ENCODE measurements at places on chromosomes 2 and 18.
A peak's percentile ranks its signal among the peaks of the same experiment; 100 is the strongest.

DNA sequence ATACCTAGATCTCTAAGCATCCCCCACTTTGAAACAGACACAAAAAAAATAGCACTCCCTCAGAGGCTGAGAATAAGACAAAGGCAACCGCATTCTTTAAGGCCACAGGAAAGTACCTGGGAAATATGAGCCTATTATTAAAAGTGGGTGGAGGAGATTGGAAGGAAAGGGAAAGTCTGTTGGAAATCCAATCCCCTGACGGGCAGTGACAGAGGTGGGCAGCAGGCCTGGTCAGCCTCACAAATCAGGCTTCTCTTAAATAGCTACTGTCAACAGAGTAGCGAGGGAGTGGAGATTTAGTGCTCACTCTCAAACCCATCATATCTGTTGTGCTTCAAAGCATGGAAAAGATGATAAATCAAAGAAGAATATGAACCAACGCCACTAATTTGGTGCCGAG lies 324.4 kb downstream of the ALK start:
- DNase-seq, result no peak

DNA sequence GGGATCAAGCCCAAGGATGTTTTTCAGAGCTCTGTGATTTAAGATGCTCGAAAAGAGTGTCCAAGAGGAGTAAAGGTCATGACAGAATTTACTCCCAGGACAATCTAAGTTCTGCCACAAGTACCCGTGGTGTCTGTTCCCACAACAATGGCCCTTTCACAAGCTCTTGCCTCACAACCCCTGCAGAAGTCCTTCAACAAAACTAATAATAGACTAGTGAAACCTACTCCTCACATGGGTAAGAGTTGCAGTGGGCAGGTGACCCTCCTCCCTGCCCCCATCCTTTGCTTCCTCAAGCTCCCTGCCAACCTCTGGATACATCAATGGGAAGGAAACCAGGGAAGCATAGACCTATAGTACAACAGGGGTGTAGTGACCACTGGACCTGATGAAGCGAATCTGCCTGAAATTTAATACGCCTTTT lies 34.9 kb downstream of the PTCD3 start:
- DNase-seq, result no peak

DNA sequence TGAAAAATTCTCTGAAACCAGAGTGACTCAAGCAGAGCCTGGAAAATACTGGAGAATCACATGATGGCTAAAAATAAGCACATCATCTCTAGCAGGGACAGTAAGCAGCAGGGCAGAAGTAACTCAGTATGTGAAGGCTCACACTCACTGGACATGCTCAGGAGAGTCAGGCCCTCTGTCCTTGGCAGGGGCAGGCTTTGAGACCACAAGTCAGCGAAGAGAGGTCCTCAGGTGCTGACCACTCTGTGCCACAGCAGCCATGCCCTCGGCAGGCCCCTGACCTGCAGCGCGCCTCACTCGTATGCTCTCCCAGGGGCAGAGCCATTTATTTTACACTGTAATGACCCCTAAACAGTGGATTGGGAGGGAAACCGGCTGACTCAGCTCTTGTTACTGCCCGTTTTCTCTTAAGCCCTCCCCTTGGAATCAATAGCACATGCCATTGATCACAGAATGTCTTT lies 76.8 kb downstream of the MAPRE2 start:
- DNase-seq, result no peak

DNA sequence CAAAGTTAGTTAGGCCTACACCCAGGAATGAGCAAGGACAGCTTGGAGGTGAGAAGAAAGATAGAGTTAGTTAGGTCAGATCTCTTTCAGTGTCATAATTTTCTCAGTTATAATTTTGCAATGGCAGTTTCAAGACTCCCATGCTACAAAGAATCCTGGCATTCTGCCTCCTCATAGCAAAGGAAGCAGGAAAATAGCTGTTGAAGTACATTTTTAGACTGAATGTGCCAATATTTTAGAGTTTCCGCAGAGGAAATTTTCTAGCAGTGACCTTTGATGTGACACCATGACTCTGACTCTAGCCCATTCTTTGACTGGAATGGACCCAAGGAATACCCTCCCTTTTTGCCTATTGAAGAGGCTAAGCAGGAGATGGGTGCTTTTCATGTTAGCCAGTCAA lies 371.7 kb downstream of the PIK3C3 start:
- DNase-seq, result no peak

- DNase-seq, result no peak
Measured at GRCh38 chr2:6526093-6526824, 339.4 kb downstream of the CMPK2 start.

- DNase-seq, result no peak
Measured at GRCh38 chr2:215652388-215652787, 216.5 kb upstream of the FN1 start.

GRCh38 chr2:191177751-191178736 lies 27.2 kb upstream of the STAT4 start:
- no peak for DNase-seq

GRCh38 chr2:4937550-4937949 lies 754.6 kb upstream of the SOX11 start:
- DNase-seq, result no peak

DNA sequence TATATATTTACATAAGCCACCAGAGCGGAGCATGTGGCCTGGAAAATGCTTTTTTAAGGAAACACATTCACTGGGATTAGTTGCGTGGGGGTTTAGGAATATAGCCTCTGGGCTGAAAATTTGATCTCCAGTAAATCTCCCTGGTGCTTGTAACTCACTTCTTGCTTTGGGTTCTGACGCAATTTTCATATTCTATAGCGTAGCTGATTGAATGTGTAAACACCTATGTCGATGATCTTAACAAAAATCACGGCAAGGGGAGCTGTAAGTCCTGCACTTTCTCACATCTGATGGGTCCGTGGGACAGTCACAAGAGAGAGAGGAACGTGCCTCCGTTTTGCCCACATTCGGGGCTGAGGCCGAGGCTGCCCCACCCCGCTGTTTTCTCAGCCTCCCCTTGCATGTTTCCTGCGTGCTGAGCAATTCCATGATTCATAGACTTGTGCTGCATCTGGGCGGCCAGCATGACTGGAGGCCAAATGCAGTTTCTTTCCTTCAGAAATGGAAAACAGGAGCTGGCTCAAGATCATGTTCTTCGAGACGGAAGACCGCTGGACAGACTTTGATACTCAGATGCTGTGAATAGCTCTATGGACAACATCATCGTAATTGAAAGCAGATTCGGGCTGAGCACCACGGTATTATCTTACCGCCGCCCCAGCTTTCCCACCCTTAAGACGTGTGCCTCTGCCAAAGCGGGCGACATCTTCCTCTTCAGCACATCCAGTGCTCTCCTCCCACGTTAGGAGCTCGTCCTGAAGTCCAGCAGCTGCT lies 109.2 kb downstream of the TMEM18 start:
- DNase-seq, result peak; percentile 19

DNA sequence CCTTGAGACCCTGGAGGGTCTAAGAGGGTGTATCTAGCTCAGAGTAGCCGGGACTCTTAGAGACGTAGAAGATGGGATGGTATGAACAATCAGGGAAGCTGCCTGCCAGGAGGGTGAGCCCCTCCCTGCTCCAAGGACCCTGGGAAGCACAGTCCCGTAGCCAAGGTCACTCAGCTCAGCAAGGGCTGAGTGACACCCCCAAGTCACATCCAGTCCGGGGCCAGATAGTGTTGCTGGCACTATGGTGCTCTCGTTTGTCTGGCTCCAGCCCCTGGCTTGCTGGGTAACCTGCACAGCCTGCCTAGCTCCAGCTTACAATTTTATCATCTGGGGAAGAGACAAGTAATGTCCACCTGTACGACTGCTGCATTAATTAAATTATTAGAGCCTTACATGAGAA lies 22.3 kb downstream of the REEP1 start:
- DNase-seq, result no peak

- peak; percentile 2 for DNase-seq
Measured at GRCh38 chr18:59358414-59358711, 702 bp downstream of the LMAN1 start.

GRCh38 chr2:224173210-224173609 lies 134.1 kb upstream of the SERPINE2 start:
- no peak for DNase-seq

GRCh38 chr2:83633423-83633822 lies 825.7 kb downstream of the SUCLG1 start:
- DNase-seq, result no peak

DNA sequence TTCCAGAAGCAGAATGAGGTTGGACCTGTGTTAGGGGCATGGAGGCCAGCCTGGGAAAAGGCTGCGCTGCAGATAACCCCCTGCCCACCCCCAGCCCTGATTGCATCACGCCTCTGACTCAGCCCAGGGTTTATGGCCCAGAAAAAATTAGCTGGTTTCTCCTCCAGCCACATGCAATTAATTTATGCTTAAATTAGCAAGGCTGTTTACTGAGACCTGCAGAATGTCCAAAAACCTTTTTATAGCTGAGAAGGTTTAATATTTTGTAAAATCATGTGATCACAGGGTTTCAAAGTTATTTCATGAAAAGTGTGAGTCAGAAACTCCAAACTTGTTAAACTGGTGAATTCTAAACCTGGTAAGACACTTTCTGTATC lies 123.1 kb upstream of the HDAC4 start:
- no peak for DNase-seq

GRCh38 chr2:14903709-14904374 lies 271.3 kb downstream of the LRATD1 start:
- peak; percentile 62 for DNase-seq

DNA sequence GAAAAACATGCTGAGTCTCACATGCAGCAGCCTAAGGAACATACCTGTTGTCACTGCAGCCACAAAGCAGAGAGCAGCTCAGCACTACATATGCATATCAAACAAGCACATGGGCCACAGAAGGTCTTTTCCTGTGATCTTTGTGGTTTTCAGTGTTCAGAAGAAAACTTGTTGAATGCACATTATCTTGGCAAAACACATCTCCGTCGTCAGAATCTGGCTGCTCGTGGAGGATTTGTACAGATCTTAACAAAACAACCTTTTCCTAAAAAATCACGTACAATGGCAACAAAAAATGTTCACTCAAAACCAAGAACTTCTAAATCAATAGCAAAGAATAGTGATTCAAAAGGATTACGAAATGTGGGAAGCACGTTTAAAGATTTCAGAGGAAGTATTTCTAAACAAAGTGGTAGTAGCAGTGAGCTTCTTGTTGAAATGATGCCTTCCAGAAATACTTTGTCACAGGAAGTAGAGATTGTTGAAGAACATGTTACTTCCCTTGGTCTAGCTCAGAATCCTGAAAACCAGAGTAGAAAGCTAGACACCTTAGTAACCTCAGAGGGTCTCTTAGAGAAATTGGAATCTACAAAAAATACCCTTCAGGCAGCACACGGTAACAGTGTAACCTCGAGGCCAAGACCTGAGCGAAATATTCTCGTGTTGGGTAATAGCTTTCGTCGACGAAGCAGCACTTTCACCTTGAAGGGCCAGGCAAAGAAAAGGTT lies 34.1 kb downstream of the ZNF407 start:
- DNase-seq, result no peak

GRCh38 chr2:43041661-43042360 lies 184.6 kb downstream of the ZFP36L2 start:
- DNase-seq, result peak; percentile 93

DNA sequence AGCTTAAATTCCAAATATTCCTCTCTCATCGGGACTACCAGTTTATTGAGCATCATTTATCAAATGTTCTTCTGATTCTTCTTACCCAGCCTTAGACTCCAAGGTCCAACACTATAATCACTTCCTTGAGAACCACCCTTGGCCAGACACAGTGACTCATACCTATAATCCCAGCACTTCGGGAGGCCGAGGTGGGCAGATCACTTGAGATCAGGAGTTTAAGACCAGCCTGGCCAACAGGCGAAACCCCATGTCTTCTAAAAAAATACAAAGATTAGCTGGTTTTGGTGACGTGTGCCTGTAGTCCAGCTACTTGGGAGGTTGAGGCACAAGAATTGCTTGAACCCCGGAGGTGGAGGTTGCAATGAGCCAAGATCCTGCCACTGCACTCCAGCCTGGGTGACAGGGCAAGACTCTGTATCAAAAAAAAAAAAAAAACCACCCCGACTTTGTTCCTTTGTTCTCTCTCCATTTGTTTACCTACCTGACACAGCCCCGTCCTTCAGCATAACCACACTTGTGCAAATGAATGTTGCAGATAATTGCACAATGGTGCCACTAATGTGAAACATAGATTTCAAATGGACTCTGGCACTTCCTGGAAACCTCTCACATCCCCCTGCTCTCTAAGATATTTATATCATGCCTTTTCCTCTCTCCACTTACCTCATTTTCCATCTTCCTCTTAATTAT lies 38.9 kb upstream of the LPIN2 start:
- DNase-seq, result no peak

- DNase-seq, result no peak
Measured at GRCh38 chr2:20555954-20556353, 94.9 kb downstream of the HS1BP3 start.

- DNase-seq, result no peak
Measured at GRCh38 chr2:3864943-3865865, 161.8 kb downstream of the DCDC2C start.

DNA sequence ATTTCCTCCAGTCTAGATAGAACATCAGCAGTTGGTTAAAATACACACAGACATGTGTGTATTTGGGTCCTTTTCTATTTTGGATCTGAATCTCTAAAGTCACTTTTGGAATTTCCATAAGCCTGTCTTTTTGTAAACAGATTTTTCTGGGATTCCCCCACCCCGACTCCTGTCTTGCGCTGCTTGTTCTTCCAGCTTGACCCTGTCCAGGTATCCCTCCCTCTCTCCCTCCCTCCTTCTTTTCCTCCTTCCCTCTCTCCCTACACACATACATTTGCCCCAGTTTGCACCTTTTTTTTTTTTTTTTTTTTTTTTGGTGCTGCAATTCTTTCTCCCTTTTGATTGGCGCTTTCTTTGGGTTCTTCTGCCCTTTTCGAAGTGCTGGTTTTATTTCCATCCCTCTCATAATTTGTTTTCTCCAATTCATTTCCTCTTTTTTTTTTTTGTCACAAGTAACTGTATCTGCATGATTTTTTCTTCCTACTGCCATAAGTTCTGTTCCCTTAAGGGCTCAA lies 114.8 kb upstream of the SERTAD2 start:
- no peak for DNase-seq

DNA sequence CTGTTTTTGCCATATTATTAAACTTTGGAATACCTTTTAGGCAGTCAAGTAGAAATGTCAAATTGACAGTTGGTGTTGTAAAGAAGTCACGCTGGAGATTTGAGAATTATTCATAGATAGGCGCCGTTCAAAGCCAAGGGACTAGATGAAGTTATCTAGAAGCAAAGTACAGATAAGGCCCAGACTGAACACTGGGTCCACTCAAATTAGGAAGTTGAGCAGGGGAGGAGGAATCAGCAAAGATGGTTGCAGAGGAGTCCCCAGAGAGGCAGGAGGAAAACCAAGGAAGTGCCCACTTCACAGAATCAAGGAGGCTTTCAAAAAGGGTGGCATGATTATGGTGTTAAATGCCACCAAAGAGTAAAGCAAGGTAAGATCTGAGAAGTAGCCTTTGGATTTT lies 9.6 kb upstream of the ALS2 start:
- DNase-seq, result no peak

- DNase-seq, result no peak
Measured at GRCh38 chr2:170425281-170425751, 247.4 kb downstream of the MYO3B start.

- no peak for DNase-seq
Measured at GRCh38 chr18:27996801-27997272, 180.1 kb downstream of the CDH2 start.
